ENCODE measurements at places on chromosomes 7 and 10. TPM values are rescaled to one million over a fixed set of nuclear protein-coding genes. Genes with fewer than 3 reads are reported as not detected.

Gene GALNT17
- total RNA-seq = 1.6 TPM

Gene HOXA11
- total RNA-seq = not detected

Gene OPALIN
- total RNA-seq = not detected

Gene GPNMB
- total RNA-seq = 152 TPM

Gene OR9A2
- total RNA-seq = not detected

Gene NANOS1
- total RNA-seq = 1.6 TPM

Gene TBX20
- not detected for total RNA-seq

Gene RBP4
- 224 TPM for total RNA-seq

Gene LRRD1
- not detected for total RNA-seq

Gene LSM8
- total RNA-seq = 22.3 TPM

Gene ACSM6
- total RNA-seq = not detected

Gene C10orf105
- 0.24 TPM for total RNA-seq

Gene GRID2IP
- total RNA-seq = not detected

Gene NUTM2E
- not detected for total RNA-seq

Gene TM9SF3
- total RNA-seq = 75.5 TPM

Gene SAMD9L
- 53.3 TPM for total RNA-seq

Gene MINDY4
- total RNA-seq = 16.0 TPM

Gene VAX1
- total RNA-seq = not detected

Gene PIP
- not detected for total RNA-seq

Gene DYDC1
- not detected for total RNA-seq

Gene OR6V1
- total RNA-seq = not detected

Gene NEBL
- total RNA-seq = 8.0 TPM

Gene ADARB2
- total RNA-seq = 0.13 TPM

Gene HMX2
- not detected for total RNA-seq

Gene PLEKHA1
- total RNA-seq = 22.9 TPM

Gene SFTPD
- not detected for total RNA-seq

Gene KLF14
- total RNA-seq = not detected

Gene FUOM
- 27.4 TPM for total RNA-seq

Gene MMRN2
- total RNA-seq = 148 TPM

Gene SPDYE11
- not detected for total RNA-seq

Gene BCAP29
- 104 TPM for total RNA-seq

Gene MEST
- total RNA-seq = 953 TPM

Gene CPA1
- total RNA-seq = not detected

Gene NPTX2
- 11.3 TPM for total RNA-seq

Gene FOXP2
- 16.7 TPM for total RNA-seq
